ENCODE measurements at places on chromosomes 7 and 10.

GRCh38 chr10:30697806-30698205 lies 68.3 kb upstream of the LYZL2 start:
- DNase-seq, result no peak

- DNase-seq, result no peak
Observed at GRCh38 chr10:62870866-62871265, 54.7 kb upstream of the EGR2 start.

DNA sequence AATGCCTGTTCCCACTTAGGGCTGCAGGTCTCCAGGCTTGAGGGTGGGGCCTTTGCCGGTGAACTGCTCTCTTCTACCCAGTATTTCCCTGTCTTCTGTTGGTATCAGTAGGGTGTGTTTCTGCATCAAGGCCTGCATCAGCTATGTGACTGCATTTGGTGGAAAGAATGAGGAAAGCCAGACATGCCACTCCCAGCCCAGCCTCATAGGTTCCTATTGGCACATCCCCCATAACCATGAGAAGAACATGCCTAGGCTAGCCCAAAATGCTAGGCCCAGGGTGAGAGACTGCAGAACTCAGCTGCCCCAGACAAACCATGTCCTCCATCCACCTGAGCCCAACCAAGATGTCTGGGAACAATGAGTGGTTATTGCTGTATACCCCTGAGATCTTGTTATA lies 380.3 kb upstream of the ADARB2 start:
- DNase-seq, result no peak

- no peak for DNase-seq
Observed at GRCh38 chr7:41319581-41319980, 383.3 kb downstream of the INHBA start.

GRCh38 chr10:78491812-78492211 lies 458.1 kb downstream of the RPS24 start:
- DNase-seq, result no peak

GRCh38 chr7:117767951-117768350 lies 105.3 kb downstream of the CTTNBP2 start:
- DNase-seq, result no peak

DNA sequence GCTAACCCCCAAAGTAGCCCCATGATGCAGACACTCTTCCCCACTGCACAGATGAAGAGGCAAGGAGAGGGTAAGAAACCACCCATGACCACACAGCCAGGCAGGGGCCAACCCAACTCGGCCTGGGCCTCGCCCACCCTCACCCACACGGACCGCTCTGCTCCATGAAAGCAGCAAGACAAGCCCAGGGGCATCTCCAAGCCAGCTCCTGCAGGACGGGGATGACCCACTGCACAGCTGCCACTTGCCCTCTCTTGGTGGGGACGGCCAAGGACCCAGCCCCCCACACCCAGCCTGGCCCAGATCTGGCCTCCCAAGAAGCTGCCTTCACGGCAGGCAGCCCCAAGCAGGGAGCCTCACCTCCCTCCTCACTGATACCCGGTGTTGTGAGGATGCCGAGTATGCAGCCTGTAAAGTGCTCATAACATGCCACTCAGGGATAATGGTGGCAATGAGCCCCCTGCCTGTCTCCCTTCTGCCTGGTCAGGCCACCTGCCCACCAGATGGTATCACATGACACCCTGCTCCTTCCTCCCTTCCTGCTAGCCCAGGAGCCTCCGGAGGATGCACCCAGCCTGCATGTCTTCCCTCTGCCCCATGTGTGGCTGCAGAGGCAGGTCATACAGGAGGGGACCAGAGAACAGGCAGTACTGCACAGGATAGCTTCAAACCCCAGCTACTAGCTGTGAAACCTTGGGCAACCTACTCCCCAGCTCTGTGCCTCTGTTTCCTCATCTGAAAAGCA lies 23.3 kb downstream of the OGDHL start:
- DNase-seq, result no peak

GRCh38 chr10:67151471-67151870 lies 225.6 kb downstream of the LRRTM3 start:
- DNase-seq, result no peak

- no peak for DNase-seq
Observed at GRCh38 chr7:76231583-76231982, 29.9 kb downstream of the SRRM3 start.

- DNase-seq, result no peak
Observed at GRCh38 chr10:57815949-57816348, 451.7 kb downstream of the IPMK start.

DNA sequence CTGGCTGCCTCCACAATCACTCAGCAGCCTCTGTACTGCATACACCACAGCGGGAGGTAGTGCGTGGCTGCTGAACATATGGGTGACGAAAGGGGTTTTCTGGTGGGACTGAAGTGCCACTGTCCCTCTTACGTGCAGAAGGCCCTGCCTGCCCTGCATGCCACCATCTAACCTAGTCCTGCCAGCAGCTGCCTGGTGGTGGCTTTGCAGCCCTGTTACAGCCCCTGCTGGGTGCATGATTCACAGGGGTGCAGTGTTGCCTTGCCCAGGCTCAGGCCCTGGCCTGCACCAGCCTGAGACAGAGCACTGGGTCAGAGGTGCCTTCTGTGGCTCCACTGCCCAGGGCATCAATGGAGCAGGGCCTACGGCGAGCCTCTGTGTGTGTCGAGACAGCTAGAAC lies 50.1 kb downstream of the SYPL1 start:
- DNase-seq, result no peak

DNA sequence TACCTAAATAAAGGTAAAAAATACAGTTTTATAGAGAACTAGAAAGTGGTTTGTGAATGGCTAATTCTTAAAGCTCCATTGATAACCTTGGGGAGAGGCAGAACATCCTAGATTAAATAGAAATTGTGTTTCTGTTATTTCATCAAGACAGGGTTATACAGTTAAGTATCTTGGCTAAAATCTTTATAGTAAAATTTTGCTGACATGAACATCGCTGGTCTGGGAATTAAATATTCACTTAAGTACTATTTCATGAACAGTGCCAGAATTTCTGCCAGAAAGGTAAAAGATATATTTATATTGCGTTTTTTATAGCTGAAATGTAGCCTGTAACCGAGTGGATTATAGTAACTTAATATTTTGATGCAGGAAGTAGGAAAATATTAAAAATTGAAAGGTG lies 53.7 kb upstream of the HBP1 start:
- DNase-seq, result no peak

DNA sequence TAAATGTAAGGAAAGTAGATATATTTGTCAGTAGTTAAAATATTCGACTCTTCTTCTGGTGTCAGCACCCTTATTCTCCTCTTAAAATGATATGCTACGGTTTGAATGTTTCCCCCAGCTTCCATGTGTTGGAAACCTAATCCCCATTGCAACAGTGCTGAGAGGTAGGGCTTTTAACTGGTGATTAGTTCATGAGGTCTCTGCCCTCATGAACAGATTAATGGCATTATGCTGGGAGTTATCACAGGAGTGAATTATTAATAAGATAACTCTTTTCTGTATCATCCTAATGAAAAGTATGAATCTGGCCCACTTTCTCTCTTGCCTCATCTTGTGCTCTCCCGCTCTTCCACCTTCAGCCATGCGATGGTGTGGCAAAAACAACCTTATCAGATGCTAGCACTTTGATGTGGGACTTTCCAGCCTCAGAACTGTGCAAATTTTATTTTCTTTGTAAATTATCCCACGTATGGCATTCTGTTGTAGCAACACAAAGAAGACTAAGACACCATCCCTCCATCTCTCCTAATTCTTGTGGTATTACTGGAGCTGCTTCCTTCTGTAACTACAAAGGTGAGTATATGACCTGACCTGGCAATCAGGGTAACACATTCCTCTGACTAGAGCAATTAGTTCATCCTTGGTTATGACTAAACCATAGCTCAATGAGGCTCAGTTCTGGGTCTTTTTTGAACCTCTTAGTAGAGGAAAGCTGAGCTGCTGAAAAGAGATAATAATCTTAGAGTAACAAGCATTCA lies 171.1 kb upstream of the TMEM196 start:
- no peak for DNase-seq

- DNase-seq, result no peak
Observed at GRCh38 chr7:19915596-19915995, 142.2 kb upstream of the TMEM196 start.

DNA sequence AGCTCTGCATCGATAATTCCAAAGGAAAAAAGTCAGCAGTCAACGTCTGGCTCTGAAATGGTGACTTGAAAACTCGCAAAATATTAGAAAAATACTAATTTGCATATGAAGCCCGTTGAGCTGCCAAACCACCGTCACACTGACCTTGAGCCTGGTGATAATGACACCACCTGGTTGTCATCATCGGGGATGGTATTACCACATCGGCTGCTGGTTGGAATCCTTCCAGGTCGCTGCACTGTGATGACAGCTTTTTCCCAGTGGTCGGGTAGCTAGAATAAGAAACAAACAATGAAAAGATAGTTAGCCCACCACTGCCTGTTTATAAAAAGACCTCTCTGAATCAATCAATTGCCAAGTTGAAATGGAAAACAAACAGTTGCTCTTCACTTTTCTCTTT lies 41.6 kb downstream of the LAMB1 start:
- DNase-seq, result no peak
